Aorta (tissue), 5 donors: ENCODE measurements at places on chromosomes 7 and 10.

GRCh38 chr10:70815504-70816219 is at the start of gene SGPL1:
TSS of gene SGPL1 (plus strand) at chr10:70815948. CDS start at chr10:70816854, 906 bp downstream.
- DNase-seq = peak; percentile 95

GRCh38 chr7:52249741-52250140 is 785.7 kb upstream of the POM121L12 start:
- no peak for DNase-seq

DNA sequence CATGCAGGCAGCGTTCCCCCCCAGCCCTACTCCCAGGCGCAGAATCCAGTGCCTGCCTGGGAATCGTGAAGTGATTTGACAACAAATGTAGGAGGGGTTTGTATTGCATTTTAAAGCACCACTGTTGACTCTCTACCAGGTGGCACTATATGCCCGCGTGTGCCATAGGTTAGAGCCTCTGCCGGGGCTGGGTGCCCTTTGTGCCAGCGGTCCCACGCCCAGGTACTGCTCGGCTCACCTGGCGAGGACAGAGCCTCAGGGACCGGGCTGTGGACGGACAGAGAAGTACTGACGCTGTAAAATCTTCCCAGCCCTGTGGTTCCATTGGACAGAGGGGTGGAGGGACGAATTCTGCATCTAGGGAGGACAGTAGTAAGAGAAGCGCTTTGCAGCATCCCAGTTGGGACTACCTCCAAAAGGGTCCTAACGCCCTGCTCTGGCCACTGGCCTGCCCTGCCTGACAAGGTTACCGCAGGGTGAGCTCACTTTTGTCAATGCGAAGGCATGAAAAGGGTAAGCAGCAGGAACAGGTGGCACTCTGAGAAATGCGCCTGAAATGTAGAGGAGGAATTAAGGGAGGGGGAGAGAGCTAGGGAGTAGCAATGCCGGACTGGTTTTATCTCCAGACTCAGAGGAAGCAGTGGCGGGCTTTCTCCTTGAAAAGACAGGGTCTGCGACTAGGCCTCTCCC is 788 bp upstream of the CACNA2D1 start:
- no peak for DNase-seq

DNA sequence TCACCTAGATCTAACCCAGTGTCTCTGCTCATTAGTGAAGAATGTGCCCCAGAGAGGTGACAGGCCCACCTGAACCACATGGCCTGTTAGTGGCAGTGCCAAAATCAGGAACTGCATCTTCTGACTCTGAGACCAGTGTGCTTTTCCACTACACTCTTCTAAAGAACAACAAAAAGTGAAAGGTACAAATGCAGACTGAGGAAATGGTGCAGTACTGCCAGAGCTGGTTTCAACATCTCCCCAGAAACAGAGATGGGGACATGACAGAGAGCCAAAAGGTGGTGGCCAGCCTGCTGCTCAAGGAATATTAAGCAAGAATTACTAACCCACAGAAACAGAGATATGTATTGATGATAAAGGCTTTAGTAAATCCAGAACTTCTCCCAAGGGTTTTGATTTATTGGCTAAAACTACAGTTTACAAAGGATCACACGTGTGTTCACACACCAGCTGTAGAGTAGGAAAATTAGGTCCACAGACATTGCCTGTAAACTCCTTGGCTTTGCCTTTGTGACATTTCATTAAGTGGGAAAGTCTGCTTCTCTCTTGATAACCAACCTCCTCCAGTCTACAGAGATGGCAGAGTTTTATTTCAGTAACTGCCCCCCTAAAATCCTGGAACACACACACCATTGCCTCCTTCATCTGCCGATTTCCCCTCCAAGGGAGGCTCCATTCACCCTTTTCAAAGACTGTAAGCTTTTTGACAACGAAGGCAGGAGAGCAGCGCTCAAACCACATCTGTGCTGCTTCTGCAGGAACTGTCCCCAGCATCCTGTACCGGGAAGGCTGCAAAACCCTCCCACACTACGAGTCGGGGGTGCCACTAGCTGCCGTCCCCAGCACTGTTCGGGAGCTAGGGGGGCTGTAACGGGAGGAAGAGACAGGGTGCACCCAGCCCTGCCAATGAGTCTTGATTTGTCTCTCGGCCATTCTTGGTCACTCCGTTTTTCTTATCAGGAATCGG is 29.8 kb downstream of the GSDME start:
- DNase-seq = no peak

DNA sequence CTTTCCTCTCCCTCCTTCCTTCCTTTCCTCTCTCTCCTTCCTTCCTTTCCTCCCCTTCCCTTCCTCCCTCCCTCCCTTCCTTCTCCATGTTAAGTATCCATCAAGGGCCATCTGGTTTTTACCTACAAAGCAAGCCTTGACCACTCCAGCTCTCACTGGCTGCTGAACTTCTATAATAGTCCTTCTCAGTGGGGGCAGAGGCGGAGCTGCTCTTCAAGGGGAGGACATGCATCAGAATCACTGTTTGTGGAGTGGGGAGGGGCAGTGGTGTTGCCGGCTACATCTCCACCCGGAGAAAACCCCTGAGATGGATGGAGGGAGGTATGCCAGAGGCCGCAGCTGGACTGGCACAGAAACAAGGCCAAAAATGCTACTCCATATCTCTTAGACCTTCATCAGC is 25.9 kb downstream of the LAMB1 start:
- DNase-seq = no peak

- DNase-seq = no peak
Observed at GRCh38 chr7:82760074-82760473, 316.5 kb upstream of the CACNA2D1 start.

DNA sequence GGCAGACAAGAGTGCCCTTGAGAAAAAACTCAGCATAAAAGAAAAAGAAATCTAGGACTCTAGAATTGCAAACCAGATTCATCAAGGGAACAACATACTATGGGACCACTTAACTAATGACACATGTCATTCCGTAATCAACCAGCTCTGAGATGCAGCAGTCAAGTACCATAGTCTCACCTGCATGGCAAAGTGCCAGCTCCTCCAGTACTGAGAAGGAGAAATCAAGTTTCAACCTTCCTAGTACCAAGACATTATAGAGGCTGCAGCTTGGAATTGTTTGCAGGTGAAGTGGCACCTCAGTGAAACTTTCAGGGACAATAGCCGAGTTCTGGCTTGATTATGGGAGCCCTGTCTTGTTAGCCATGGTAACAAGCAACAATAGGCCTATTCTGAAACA is 11.5 kb downstream of the STEAP1 start:
- DNase-seq = peak; percentile 31

DNA sequence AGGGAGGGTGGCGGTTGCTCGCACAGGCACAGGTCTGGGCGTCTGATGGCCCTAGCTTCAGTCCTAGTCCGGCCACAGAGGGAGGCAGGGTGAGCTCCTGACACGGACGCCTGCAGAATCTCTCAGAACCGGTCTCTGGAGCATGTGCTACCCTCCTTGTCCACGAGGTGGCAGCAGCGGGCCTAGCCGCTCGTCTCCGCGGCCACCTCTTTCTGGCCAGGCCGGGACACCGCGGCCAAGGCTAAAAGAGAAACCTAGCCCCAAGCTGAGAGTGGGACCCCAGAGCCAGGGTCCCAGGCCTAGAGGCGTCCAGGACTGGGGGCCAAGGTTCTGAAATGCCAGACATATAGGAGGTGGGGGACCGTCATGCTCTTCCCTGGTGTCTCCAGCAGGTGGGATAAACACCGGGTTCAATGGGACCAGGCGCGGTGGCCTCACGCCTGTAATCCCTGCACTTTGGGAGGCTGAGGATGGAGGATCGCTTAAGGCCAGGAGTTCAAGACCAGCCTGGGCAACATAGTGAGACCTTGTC is 3.2 kb upstream of the LAT2 start:
- peak; percentile 97 for DNase-seq

- no peak for DNase-seq
Observed at GRCh38 chr10:89164080-89164479, 43.0 kb downstream of the CH25H start.

DNA sequence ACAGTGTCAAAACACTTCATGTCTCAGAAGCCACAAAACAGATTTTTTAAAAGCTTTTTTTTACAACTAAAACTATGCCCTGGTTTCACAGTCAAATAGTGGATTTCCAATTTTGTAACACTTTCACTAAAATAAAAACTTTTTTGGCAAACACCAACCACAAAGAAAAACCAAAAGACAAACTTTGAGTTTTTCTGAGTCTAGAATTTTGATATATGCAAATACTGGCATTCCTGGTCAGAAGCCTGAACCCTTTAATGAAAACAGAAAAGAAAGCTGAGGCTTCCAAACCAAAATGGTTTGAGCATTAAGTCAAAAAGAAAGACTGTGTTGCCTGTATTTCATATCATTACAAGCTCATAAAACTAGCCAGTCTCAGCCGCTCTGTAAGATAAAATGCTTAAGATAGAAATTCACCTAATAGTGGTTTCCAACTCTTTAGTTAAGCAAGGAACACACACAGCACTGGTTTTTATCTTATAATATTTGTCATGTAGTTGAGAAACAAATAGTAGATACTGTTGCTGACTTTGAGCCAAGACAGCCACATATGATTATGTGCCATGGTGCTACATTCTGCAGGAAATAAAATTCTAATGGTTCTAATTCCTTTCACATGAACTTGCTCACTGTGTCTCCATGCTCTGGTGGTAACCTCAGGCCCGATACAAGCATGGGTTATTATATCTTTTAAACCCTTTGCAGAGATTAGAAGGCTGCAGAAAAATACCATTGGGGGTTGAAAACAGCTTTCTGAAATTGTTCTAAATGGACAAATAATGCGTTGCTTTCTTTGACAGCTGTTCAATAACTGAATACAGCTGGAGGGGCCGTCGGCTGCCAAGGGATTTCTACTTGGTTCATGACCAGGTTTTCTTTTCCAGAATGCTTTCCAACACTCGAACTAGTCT is 49.4 kb downstream of the FAM171A1 start:
- DNase-seq = no peak

- no peak for DNase-seq
Observed at GRCh38 chr10:99709480-99710229, 22.3 kb downstream of the COX15 start.

DNA sequence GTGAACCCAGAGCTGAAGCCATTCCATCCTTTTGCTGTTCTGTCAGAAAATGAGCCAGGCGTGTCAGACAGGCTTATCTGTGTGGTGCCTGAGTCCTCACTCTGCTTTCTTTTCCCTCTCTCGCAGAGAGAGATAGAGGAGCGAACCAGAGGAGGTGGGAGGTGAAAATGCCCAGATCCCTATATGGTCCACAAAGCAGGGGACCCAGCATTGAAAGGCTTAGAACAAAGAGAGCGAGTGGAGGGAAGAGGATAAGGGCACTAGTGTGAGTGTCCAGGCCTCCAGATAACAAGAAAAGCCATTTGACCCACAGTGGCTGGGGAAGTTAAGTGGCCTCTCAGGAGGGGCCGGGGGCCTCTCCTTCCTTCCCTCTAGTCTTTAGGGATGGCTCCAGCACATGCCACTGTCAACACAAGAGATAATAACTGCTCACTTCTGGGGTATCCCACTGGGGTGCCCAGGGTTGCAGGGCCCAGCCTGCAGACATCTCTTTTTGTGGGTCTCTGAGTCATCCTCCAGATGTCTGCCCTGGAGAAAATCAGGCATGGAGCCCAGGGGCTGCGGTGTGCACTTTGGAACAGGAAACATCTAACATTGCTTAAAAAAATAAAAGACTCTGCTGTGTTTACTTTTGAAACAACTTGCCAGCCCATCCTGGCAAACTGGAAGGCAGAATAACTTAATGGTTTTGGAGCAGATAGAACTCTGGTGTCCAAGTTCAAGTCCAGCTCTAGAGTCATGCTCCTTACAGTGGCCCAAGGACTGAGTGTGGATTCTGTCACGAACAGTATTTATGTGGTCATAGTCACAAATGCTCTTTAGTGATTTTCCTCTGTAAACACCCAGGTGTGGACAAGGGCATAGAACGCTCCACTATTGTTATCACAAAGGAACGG is 189.5 kb downstream of the CXCL12 start:
- DNase-seq = peak; percentile 87

DNA sequence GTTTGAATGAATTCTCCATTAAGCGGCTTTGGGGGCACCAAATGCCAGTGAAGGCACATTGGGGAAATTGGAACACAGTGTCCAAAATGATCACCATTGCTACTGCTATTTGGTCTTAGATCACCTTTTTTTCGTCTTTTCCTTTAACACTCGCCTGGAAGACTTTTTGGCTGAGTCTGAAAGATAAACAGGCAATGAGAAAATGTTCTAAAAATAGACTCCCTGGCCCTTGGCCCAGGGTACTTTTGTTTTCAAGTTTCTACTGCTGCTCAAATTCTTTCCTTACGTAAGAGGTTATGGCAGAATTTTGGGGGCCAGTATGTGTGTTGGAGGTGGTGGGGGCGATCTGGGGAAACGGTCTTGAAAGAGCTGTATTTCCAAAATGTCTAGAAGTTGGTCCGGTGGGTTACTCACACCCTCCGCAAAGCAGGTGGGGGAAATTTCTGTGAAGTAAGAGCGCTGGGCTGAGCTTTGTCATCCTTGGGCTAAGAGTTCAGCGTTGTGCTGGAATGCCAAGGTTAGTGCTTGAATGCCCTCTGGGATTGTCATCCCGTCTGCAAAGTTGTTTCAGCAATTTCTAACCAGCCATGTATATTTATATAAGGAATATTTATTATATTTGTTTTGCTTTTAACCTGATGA is 1.3 kb upstream of the ITPRIP start:
- DNase-seq = peak; percentile 66

DNA sequence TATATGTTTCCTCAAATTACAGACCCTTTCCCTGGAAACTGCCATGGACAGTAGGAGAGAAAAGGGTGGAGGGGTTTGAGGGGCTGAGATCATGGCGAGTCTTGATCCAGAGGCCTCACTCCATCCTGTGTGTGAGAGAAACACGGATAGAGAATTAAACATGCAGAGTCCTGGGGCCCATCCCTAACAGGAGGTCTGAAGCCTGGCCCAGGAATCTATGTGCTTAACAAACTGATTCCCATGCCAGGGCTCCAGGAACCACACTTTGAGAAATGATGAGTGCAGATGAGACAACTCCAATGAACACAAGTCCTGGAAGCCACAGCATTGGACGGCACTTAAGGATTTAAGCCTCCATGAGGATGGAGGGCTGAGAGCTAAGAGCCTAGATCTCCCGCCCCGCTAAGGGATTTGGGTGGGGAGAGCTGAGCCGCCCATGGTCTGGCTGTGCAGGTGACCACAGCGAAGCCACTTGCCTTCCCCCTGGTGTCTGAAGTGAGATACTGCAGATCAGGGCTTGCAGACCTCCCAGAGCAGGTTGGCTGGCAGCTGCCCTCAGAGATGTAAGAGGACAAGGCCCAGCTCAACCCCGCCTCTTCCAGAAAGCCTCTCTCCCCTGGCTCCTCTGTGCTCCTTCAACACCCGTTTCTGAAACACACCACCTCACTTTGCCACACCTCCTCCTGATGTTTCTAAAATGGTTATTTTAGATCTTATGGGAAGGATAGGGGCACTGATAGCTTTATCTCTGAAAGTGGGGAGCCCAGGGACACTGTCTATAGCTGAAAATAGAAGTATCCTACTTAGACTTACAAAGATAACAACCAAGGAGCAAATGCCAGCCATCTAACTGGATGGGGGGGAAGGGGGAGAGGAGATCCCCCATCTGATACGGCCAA is 24.8 kb upstream of the EIF5AL1 start:
- DNase-seq = peak; percentile 68

- DNase-seq = no peak
Observed at GRCh38 chr7:12757443-12757842, 70.0 kb downstream of the ARL4A start.

- DNase-seq = no peak
Observed at GRCh38 chr10:7563368-7563767, 103.4 kb downstream of the ITIH5 start.

GRCh38 chr10:26438534-26439341 is 597 bp downstream of the APBB1IP start:
- DNase-seq = peak; percentile 60

- DNase-seq = no peak
Observed at GRCh38 chr10:73414230-73414945, 530 bp upstream of the ANXA7 start.
